ENCODE measurements at places on chromosomes 12 and 14.

DNA sequence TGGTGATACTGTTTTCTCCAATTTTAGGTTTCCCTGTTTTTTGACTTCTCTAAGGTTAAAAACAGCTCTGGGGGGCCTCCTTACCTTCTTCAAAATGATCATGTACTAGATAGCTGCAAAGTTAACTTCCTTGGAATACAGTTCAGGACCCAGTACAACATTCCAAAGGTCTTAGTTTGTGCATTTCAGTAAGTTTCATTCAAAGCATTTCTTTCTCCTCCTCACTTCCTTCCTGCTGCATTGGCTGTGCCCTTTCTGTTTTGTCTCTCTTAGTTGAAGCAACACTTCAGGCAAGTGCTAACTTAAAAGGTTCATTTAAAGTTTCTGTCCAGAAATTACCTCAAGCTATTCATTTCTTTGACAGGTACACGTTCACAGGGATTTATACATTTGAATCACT is 95.7 kb downstream of the SCN8A start:
- DNase-seq: no peak

DNA sequence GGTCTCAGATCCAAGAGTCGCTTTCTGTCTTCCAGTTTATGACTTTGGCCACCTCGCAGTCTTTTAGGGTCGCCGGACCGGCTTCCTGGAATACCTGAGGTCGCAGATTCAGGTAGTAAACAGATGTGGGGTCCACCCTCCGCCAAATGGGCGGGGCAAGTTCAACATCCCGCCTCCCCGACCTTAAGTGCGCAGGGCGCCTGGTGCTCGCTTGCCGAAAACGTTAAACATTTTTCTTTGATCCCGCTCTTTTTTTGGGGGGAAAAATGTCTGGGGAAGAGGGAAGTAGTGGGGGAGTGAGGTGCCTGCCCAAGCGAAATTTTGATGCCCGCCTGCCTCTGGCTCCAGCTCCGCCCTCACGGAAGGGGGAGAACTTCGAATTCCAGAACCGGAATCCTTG is 73.9 kb upstream of the TBX5 start:
- no peak for DNase-seq

DNA sequence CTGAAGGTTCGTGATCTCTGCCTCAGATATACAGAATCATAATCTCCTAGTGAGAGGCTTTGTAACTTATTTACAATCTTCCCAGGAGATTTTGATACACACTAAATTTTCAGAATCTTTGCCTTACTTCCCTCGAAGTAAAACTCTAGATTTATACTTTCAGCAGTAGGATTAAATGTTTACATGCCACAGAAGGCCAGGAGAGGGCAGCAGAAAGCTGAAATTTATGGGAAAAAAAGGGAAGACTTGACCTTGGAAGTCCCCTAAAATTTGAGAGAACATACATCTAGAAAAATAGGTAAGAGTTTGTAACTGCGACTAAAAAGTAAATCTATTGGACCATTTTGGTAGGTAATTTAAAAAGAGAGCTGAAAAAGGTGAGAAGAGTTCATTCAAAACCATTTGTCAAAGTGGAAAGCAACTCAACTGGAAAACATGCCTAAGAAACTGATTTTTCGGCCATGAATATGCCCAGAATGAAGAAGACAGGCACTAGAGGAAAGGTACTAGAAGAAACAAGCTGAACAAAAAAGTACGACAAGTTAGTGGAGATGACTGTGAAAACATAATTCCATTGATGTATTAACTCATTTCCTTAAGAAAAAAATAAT is 242.0 kb upstream of the MDGA2 start:
- no peak for DNase-seq

DNA sequence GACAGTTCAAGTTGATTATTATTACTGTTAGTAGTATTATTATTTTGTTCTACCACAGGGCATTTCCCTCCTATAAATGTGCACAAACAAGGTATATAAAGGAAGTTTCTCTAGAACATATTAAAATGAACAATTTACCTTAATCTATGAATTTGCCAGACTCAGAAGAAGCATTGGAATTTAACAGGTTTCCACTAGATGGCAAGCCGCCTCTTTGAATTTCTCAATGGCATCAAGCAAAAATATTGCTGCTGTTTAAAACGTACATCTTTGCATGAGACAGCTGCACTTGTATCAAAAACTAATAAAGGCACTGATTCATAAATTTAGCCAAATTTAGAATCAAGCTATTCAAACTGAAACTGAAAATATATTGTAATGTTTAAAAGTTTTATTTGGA is 34.6 kb upstream of the MIS18BP1 start:
- DNase-seq: no peak

DNA sequence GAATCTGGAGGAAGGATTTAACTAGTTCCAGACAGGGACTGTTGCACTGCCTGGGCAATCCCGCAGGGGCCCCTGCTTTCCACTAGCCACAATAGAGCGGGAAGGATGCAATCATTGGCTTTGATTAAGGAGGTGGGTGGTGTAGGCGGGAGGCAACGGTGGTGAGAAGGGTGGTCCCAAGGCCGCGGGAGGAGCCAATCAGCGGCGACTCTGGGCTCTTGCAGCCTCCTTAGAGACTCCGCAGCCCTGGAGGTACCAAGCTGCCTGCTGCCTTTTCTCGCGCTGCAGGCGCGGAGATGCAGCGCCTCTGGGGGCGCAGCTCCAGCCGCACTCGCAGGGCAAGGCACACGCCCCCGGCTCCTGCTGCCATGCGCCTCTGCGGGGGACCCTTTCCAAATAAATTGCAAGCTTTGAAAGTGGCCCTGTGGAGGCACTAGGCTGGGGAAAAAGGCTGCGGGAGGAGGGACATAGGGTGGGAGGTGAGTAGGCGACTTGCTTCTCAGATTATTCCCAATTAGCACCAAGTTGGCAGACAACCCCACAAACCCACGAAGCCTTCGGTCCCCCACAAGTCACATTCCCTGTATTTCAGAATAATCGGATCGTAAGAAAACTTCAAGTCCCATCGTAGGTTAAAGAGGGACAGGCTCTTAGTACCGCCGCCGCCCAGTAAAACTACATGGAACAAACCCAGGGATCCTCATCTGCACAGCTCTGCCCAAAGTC is 858 bp upstream of the KCNA1 start:
- DNase-seq: peak; percentile 74

DNA sequence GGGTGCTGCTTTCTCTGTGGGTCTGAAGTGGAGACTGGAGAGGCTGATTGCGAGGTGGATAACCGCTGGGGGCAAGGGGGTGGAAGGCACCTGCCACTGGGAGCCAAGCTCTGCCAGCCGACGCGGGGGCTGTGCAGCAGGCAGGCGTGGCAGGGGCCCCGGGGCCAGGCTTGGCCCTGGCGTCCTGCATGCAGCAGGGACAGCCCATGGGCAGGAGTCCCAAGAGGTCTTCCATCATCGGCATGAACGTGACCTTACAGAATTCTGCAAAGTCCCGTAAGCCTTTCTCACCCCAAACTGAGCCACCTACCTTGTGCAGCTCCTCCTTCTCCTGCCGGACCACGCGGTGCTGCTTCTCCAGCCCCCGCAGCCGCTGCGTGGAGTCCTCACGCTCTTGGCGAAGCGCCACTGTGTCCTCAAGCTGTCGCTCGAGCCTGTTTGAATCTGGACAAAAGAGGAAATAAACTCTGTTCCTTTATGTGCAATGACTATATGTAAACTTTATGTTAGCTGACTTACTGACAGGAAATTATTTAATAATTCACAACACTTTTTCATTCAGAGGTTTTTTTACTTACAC is 51.3 kb downstream of the AMN start:
- DNase-seq: no peak

DNA sequence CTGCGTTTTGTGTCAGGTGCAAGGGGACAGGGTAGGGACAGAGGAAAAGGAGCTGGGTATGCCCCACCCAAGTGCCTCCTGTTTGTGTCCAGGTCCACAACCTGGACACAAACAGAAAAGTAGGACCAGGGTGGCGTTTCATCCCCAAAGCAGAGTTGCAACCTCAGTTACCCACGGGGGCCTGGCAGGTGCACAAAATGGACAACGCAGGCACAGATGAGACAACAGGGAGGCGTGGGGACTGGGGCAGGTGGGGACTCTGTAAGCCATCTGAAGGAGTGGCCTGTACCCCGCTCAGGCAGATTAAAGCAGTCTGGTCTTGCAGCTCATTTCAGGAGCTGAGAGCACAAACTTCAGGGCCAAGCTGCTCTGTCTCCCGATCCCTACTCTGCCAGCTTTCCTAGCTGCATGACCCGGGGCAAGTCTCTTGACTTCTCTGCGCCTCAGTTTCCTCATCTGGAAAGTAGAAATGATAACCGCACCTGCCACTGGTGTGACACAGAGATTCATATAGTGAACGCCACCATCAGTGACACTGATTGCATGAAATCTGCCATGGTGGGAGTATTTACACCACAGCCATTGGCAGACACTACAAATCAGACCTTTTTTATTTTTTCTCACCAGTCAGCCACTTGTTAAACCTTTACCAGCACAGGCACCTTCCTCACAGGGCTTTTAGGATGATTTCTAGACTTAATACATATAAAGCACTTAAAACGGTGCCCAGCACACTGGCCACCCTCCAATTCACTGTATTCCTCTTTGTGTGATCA is 123.0 kb downstream of the PHETA1 start:
- no peak for DNase-seq

DNA sequence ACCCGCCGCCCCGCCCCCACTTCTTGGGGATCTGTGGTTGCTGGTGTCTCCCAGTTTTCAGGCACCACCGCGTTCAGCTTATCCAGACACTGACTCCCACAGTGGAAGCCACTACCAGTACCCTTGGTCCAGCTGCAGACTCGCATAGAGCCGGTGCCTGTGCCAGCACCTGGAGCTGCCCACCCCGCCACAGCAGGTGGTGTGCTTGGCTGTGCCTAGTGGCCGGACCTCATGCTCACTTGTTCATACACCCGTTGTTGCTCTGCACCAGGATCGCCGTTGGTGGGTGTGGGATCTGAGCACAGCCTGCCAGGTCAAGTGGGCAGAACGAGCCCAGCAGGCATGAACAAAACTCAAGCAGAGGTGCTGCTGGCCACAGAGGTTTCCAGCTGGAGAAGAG is 673.2 kb downstream of the RERGL start:
- DNase-seq: no peak

DNA sequence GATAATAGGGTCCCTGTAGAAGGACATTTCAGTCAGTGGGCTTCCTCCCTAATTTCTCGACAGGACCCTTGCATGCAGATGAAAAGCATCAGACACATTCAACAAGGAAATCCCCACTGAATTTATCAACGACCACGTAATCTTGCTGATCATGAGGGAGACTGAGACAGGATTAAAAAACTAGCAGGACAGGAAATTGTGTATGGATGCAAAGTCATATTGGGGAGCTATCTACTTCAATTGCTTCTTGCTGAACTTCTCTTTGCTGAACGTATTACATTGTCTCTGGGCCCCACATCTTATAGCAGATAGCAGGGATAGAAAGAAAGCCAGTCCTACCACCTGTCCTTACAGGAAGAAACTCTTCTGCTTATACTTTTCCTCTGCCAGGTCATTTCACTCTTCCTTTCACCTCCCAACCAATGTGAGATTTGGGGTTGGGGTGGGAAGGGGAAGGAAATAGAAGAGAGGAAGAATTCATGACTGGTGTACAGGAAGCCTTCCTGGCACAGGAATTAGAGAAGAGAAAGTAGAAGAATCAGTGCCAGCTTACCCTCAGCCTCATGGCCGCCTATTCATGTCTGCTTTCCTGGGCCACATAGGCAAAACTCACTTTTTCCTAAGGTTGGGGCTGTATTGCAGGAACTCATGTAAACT is 333.3 kb downstream of the ZFP36L1 start:
- no peak for DNase-seq

DNA sequence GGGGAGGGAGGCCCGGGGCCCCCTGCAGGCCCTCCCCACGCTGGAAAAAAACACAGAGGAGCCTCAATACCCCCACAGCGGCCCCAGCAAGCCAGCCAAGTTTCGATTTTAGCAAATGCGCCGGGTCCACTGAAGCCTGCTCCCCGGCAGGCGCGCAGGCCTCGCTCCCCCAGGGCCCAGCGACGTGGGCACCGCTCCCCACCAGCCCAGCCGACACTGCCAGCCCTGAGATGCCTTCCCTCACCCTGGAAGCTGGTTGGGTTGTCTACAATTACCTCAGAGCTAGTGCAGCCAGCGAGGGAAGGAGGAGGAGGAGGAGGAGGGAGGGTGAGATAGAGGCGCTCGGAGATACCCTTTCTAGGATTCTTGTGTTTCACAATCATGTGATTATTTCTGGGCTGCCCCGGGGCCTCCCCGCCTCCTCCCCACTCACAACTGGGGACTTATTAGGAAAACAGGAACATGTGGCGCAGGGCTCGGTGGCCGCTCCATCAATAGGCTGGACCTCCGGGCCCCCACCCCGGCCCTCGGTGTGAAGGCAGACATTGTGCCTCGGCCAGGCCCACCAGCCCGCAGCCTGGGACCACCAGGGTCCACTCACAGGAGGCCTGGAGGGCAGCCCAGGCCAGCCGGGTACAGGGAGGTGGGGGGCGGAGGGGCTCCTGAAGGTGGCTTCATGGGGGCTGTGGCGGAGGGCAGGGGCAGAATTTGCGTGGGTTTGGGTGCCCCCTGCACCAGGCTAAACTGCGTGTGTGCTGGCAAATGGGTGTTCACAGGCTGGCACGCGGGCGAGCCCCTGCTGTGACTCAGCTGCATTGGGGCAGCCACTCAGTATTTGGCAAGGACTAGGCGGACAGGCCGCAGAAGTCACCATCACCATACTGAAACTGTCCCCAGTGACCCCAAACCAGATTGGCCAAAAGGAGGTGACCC is 109.9 kb downstream of the NCOR2 start:
- DNase-seq: no peak

GRCh38 chr14:58177125-58177524 is 22.8 kb upstream of the ACTR10 start:
- no peak for DNase-seq

DNA sequence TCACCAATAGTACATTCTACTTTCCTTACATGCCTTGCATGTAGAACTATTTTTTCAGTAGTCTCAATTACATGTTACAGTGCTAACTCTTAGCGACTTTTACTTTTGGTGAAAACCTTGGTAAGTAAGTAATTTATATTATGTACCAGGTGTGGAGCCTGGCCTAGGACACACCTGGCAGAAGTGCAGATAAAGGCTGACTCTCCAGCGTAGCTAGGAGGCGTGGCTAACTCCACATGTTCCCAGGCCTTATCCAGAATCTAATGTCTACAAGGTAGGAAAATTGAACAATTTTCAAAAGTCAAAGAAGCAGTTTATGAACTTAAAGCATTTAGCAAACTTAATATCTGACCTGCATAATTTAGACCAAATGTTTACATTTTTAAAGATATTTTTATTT is 157.4 kb downstream of the DHRS2 start:
- no peak for DNase-seq
